Activated T-cell treated with anti-CD3 and anti-CD28 coated beads for 4 hours (primary cell): ENCODE measurements at places on chromosomes 13 and 19.

GRCh38 chr13:51213173-51213728 is 8.9 kb upstream of the FAM124A start:
- no peak for DNase-seq

GRCh38 chr19:35347171-35347929 is at the start of gene FFAR1:
Gene FFAR1 (plus strand): TSS chr19:35347902. CDS start chr19:35351552, 3,650 bp downstream.
- DNase-seq, result no peak

DNA sequence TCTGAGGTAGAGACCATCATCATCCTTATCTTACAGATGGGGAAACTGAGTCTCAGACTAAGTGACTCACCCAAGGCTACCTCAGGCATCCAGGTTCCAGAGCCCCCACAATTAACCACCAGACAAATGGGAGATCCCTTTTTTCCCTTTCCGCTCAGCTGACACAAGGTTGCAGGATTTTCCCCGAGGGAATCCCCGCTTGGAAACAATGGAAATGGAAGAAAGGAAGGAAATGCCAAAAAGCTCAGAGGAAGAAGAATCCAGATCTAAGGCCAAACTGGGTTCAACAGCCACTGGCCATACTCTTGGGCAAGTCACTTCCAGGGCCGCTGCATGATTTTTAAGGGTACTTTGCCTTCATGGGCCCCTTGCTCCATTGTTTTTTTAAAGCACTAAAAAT is 1.6 kb downstream of the ZNF71 start:
- DNase-seq, result no peak

- no peak for DNase-seq
Observed at GRCh38 chr13:44592216-44592847, 16.2 kb upstream of the TSC22D1 start.

GRCh38 chr13:28529836-28530235 is 34.9 kb upstream of the FLT1 start:
- no peak for DNase-seq

GRCh38 chr13:48879432-48879831 is 96.3 kb upstream of the FNDC3A start:
- no peak for DNase-seq

DNA sequence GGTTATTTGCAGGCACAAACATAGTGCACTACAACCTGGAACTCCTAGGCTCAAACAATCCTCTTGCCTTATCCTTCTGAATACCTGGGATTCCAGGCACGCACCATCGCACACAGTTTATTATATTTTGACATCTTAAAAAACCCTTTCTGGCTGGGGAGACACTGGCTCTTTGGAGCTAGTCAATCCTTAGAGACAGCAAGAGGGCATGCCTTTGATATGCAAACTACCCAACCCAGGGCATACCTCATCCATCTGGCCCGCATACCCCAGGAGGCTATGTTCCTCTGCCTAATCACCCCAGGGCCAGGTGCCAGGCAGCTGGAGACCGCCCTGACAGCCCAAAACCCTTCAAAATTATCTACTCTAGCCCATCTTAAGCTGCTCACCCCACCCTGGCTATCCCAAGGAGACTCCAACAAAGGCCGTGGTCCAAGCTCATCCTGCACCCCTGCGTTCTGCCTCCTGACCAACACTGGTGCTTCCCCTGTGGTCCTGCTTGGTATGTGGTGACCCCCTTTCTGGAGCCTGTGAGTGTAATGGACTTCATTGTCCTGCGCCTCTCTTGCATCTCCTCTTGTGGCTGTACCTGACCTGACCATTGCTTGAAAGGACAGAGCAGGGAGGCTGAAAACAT is 86.4 kb downstream of the RGCC start:
- no peak for DNase-seq
